Kidney glomerular epithelial cell (primary cell): ENCODE measurements at places on chromosomes 12 and 14.

- no peak for DNase-seq
These were observed 24.6 kb downstream of the LIN52 start for GRCh38 chr14:74109369-74109768.

DNA sequence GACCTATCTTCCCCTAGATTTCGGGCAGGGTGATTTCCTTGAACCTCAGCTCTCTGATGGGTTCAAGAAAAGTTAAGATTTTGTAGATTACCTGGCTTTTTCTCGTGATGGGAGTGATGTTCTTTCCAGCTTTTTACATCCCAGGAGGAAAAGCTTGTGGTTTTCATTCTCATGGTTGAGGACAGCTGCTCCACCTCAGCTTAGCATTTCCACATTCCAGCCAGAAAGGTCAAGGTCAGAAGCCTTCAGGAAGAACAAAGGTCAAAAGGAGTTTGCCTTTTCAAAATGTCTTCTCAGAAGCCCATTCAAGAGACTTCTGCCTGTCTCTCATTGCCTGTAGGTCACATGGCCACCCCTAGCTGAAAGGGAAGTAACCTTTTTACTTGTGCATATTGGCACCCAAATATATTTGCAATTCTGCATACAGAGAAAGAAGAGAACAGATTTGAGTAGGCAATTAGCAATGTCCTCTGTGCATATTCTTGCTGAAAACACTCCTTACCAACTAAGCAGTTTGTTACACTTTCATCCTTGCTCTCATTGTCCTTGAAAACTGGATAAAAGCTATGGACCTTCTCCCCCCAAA is 6.6 kb upstream of the ADGRD1 start:
- no peak for DNase-seq

DNA sequence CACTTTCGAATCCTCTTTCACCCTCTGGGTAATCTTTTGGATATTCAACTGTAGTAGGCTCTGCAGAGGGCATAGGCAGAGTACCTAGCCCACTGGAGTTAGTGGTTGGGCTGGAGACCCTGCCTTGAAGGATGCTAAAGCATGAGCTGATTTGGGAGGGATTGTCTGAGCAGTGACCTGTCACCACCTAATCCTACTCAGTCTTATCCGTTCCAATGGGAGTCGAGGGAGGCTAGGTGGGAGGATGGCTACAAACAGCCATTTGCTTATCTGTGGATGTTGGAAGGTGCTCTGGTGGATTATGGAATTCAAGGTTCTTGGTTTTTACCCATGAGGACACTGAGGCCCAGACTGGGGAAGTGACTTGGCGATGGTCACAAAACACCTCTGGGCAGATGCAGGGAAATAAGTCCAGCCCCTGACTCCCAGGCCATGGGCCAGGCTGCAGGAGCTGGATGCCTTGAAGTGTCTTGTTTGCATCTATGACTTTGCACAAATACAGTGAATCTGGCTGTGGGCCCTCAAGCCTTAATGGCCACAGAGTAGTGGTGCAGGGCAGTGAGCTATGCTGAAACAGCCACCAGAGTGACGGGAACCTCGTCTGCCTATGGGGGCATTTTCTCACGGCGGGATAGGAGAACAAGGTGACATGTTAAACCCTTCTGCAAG is 3.7 kb downstream of the KMT5A start:
- DNase-seq = no peak

- DNase-seq = no peak
These were observed 7.0 kb upstream of the UBC start for GRCh38 chr12:124921200-124922031.

DNA sequence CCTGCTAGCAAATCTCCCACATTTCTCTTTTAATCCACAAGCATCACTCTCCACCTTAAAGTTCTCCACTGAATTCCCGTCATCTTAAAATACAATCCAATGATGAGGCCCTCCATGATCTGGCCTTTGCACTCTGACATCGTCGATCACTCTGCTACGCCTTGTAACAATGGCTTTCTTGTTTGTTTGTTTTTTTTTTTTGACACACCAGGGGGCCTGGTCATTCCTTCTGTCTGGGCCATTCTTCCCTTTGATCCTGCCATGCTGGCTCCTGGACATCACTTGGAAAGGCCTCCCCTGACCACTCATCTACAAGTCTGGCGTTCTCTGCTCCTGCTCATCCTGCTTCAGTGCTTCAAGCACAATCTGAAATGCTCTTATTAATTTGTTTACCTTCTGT is 233.5 kb downstream of the PPM1H start:
- no peak for DNase-seq

DNA sequence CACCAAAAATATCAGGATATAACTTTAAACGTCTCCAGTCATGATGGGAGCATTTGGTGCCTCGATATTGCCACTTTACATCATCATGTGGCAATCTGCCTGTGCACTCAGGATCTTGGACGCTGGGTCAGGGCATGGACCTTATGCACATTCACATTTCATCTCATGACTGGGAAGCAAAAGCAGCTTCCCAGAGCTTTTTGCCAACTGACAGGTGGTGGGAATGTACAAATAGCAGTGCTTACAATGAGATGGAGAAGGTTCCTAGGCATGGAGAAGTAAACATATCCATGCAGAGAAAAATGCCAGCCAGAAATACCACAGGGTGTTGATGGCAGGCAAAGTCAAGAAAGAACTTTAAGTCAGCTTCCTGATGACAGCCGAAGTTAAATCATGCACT is 30.3 kb downstream of the EFCAB11 start:
- DNase-seq = no peak

DNA sequence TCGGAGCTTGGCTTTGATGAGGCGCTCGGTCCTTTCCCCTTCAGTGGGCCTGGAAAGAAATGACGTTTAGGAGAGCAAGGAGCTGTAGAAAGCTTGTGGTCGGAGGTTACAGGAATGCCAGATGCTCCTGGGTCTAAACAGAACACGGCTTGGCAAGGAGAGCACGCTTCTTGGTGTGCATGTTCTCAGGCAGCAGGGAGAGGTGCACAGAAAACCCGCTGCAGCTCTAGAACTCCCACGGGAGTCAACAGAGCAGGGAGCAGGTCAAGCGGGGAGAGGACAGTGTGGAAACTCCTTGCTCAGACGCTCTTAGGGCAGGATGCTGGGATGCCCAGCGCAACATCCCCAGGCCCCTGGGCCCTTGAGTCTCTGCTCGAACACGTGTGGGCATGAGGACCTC is 51.0 kb downstream of the SSH1 start:
- no peak for DNase-seq

DNA sequence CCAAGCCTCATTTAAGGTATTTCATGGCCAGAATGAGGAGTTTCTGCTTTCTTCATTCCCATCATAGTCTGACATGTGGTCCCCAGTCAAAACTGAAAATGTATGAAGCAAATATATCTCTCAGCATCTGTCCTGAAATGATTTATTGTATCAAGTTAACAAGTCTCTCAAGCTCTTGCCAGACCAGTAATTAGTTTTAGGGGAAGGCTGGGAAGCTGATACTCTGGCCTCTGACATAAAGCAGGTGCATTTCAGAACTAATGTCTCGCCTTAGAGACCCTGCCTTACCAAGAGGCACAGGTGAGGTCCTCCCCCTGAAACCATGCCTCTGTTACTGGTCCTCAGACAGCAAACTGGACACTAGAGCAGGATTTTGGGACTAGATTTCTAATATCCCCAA is 266.5 kb downstream of the SLC15A4 start:
- no peak for DNase-seq

DNA sequence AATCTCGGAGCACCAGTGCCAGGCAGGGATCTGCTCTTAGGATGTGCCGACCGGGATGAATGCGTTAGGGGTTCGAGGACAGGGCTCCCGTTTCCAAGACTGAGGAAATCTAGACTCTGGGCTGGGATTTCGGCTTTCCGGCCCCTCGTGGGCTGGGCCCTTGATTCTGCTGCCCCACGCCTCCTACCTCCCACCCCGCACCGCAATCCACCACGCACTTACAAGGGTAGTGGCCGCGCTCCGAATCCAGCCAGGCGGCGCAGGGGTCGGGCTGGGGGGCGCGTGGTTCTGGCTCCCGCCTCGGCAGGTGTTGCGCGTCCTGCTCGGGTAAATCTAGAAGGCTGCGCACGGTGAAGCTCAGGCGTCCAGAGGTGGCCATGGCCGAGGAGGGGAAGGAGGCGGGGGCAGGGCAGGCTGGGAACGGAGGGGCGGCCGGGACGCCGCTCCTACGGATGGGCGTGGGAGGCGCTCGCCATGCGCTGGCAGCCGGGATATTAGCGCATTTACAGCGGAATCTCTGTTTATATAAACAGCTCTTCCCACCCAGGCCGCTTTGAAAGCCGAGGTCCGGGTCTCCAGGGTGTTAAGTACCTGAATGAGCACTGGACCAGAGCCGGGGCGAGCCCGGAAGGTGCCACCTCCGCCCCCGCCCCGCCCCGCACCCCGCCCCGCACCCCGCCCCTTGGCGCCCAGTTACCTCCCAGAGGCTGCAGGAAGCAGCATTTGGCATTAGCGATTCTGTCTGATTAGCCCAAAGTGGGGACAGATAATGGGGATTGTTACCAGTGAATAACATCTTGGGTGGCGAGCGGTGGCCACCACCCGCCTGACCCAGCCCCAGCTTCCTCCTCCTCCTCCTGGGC is at the start of gene NKX2-8:
Gene NKX2-8, minus strand, starts transcription at position 604 of the 863 bp plus-strand sequence. Its CDS starts 225 bp downstream, at position 379.
- DNase-seq = no peak

GRCh38 chr14:36931791-36932190 is 240.6 kb downstream of the SLC25A21 start:
- no peak for DNase-seq

DNA sequence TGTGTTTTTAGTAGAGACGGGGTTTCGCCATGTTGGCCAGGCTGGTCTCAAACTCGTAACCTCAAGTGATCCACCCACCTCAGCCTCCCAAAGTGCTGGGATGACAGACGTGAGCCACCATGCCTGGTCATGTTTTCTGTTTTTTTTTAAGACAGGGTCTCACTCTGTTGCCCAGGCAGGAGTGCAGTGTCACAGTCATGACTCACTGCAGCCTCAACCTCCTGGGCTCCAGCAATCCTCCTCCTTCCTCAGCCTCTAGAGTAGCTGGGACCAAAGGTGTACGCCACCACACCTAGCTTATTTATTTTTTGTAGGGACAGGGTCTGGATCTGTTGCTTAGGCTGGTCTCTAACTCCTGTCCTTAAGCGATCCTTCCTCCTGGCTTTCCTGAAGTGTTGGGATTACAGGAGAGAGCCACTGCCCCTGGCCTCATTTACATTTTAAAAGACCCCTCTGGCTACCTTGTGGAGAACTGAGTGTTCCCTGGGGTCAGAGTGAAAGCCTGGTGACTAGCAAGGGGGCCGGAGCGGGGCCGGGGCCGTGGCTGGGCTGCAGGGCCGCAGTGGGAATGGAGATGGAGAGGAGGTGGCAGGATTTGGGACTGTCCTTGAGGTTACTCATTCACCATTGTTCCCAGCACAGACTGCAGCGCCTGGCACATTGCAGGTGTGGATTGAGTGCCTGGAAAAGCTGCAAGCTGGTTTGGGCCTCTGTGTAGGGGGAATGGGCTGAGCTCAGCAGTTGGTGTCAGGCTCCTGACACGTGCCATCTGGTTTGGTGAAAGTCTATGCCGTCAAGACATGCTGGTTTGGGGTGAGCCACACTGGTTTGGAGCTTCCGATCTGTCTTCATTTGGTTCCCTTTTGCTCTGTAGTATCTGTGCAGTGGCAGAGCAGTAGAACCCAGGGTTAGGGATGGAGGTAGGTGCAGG is 18.1 kb downstream of the KMT5A start:
- no peak for DNase-seq

GRCh38 chr12:131408484-131408883 is 302.4 kb upstream of the SFSWAP start:
- DNase-seq = no peak

DNA sequence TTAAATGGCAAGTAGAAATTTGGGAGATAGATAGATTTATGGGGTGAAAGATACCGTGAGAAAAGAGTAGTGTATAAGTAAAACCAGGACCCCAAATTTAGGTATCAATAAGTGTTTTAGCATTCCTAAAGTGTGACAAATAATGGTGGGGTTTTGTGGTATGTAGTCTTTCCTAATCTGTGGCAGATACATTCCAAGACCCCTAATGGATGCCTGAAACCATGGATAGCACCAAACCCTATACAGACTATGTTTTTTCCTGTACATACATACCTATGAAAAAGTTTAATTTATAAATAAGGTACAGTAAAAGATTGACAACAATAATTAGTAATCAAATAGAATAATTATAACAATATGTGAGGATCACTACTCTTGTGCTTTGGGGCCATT is 14.4 kb upstream of the TCP11L2 start:
- no peak for DNase-seq

- DNase-seq = no peak
These were observed 6.0 kb upstream of the SLC22A17 start for GRCh38 chr14:23358553-23359166.

- no peak for DNase-seq
These were observed 8.7 kb upstream of the PPP1R13B start for GRCh38 chr14:103856105-103856504.

DNA sequence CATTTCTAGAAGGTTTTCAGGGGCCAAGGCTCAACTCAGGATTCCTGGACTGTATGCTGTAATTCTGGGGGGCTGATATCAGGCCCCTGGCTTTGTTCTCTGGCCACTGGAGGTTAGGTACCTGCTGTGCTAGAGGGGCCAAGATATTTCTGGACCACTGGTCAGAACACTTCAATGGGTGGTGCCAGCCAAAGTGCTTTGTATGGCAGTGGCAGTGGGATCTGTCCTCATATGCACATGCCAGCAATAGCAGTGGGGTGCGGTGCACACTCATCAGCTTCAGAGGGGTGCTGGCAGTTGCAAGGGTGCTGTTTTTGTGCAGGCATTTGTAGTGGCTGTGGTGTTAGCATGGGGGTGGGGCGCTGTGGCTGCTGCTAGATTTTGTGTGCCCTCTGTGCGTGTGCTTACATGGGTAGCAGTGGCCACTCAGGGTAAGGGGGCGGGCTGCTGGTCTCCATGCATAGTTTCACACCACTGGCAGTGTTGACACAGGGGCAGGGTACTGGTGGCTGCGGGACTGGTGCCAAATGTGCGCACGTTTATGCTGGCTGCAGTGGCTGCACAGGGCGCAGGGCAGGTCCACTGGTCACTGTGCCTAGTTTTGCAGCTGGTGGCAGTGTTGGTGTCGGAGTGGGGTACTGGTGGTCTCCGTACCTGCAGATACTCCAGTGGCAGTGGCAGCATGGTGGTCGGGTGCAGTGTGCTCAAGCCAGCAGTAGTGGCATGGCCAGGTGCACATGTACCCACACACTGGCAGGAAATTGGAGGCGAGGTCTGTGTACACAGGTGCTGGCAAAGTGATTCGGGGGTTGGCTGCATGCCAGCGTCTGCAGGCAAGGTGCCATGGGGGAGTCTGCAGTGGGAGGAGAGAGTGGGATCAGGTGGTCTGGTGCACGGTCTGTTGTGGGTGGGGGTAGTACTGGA is 12.6 kb downstream of the NOPCHAP1 start:
- no peak for DNase-seq

GRCh38 chr14:94897082-94897481 is 127.2 kb upstream of the GSC start:
- no peak for DNase-seq
